ENCODE measurements at places on chromosomes 13 and 19.

GRCh38 chr19:21604951-21605476 is 99.6 kb downstream of the ZNF429 start:
- DNase-seq = no peak

DNA sequence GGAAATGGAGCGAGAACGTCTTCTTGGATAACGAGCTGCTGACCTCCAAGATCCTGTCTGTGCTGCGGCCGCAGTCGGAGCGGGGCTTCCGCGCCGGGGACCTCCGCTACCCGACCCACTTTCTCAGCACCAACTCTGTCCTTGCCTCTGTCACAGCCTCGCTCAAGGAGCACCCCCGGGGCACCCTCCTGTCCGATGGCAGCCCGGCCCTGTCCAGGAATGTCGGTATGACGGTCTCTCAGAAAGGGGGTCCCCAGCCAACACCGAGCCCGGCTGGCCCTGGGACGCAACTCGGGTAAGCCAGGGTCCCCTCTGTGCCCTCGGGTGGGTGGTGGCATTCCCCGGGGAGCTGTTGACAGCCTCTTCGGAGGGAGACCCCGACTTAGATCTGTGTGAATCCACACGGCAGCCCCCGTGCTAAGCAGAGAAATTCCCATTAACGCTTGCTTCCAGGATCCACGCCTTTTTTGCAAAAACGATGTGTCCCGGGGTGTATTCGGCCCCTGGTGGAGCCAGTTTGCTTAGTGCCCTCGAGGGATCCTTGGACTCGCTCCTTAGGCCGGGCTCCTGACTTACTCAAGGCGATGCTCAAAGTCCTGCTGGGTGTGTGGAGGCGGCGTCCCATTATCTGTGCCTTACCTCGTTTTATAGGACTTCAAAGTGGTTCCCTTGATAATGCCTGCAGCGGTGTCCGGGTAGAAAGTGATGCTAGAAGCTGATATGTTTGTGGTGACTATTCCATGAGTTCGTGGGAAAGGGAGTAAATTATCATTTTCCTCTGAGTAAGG is 48.5 kb downstream of the PEX11G start:
- DNase-seq = no peak

- DNase-seq = no peak
These were observed 14.1 kb downstream of the SH3GL1 start for GRCh38 chr19:4386041-4386782.

GRCh38 chr13:101728021-101728420 is 275.5 kb downstream of the ITGBL1 start:
- DNase-seq = no peak

DNA sequence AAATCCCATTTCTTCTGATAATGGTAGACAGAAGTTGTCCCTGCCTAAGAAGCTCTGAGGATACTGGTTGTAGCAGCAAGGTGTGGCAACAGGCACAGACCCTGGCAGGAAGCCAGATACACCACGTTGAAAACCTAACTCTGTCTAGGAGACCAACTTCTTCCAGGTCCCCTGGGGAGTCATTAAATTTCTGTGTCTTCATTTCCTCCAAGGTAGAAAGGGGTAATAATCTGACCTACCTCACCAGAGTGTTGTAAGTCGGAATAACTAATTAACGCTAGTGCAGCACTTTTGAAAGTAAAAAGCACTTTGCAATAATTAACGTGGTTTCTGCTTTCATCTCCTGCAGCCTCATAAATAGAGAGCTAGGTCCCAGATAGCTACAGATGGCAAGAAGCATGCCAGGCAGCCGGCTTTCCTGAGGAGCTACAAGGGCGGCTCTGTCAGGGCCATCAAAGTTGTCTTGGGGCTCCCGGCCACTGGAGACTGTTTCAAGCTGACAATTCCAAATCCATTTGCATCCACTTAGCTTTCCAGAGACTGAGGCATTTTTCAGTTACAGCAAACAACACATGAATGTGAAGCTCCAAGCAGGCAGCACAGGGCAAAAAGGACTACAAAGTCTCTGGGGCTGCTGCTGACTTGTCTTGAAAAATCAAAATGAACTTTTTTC is 176.2 kb downstream of the FOXO1 start:
- no peak for DNase-seq

GRCh38 chr13:44236370-44236769 is 137.3 kb upstream of the SERP2 start:
- no peak for DNase-seq

GRCh38 chr19:18785179-18786124 is 5.7 kb downstream of the COMP start:
- peak; percentile 60 for DNase-seq

GRCh38 chr13:72316716-72317115 is 410.7 kb downstream of the MZT1 start:
- DNase-seq = no peak

Measured in activated T-cell treated with anti-CD3 and anti-CD28 coated beads for 24 hours (primary cell).